Urothelium cell line (cell line): ENCODE measurements at places on chromosomes 16 and 17.

DNA sequence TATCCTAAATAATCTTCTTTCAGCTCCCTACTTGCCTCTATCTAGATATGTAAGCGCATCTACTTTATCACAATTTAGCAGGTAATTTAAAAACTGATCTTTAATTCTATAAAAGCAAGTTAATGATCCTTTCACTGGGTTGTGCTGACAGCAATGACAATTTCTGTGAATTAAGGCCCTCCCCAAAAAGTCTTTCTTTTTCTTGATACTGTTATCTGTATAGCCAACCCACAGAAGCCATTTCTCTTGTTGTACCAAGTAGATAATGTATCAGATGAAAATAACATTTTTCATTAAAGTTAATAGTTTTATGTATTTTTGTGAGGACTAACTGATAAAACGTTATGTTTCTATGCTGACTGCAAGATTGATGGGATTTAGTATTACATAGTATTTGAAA is 3.8 kb downstream of the ZPBP2 start:
- no peak for DNase-seq

GRCh38 chr17:31289790-31290189 is 7.2 kb downstream of the OMG start:
- DNase-seq: no peak

DNA sequence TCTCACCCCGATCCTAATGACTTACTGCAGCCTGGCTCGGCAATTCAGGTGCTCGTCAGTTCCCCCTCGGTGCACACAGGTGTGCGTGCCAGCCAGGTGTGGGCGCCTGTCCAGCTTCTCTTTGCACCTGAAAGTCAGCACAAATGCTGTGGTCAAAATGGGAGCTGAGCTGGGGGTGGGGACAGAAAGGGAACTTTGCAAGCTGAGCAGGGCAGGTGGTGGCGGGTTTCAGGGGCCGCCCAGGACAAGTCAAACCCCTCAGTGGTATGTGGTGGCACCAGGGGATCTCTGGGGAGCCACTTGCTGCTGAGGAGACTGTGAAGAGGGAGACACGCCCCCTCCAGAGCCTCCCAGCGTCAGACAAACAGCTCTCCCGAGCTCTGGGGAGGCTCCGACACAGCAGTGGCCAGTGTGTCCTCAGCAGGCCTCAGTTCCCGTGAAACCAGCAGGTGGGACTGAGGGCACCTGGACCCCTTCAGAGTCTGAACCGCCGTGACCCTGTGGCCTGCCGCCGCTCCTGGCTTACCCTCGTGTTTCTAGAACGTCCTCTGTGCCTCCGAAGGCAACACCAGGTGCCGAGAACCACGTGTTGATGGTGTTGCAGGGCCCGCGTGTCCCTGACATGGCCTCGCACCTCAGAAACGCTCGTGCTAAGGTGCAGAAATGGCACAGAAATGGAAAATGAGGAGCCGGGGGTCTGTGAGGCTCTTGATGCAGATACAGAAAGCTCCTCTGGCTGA is 233.5 kb upstream of the TNRC6C start:
- no peak for DNase-seq

DNA sequence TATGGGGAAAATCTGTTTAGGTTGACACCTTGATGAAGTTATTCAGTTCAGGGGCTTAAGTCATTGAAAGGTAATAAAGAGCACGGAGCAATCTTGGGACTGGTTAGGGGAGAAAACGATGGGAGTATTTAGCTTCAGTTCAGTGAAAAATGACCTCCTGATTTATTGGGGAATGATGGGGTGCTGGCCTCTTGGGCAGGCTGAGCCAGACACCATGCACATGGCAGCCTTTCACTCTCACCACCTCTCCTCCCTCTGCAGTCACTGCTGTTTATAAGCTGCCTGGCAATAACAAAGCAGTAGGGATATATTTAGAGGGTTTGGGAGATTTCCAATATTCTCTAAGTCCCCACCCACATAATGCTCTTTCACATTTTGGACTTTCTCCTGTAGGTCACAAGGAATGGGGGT is 140.5 kb upstream of the HS3ST2 start:
- DNase-seq: no peak

GRCh38 chr17:81406117-81406953 is 11.1 kb downstream of the BAHCC1 start:
- DNase-seq: no peak

- DNase-seq: peak; percentile 74
Observed at GRCh38 chr17:74417178-74418045, 14.5 kb upstream of the GPRC5C start.

DNA sequence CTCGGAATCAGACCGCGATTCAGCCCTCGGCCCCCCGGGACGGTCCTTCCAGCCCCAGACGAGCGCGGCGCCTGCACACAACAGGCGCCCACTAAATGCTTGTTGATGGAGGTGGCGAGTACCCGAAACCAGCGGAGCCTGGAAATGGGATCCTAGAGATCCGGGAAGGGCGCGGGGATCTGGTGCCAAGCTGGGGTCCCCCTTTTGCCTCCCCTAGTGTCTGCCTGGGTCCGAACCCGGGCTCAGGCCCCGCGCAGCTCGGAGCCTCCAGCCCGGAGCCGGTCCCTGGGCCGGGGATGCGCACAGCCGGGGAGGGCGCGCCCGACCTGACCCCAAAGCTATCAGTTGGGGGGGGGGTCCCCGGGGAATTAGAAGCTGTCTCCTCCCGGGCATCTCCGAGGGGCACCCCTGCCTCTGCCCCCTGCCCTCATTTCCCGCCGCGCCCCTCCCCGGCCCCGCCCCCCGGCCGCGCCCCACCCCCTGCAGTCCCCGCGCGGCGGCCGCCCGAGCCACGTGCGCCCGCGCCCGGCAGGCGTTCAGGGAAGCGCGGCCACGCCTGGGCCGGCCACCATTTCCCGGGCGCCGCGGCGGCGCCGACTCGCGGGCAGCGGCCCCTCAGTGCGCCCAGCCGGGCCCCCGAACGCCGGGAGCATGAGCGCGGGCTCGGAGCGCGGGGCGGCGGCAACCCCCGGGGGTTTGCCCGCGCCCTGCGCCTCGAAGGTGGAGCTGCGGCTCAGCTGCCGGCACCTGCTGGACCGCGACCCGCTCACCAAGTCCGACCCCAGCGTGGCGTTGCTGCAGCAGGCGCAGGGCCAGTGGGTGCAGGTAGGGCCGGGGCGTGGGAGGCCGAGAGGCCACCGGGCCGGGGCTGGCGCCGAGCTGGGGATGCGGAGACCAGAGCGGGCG is at the start of gene CPNE7:
CPNE7 (plus strand) TSS at position 512 of the 906 bp plus-strand sequence; CDS start at position 652, 140 bp downstream.
- no peak for DNase-seq

DNA sequence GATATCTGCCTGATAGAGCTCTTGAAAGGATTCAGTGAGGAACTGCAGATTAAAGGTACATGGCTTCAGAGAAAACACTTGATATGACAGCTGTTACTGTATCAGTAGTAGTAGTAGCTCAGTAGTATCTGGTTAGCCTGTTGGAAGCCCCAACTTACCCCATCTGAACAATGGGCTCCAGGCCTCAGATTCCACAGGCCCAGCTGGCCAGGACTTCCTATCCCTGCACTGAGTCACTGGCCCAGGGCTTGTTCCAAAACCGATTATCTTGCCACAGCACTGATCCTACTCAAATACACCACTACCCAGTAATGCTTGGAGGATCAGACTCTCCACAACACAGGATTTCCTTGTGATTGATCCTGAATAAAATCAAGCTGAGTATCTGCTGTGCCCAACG is 32.6 kb downstream of the DCUN1D3 start:
- no peak for DNase-seq

DNA sequence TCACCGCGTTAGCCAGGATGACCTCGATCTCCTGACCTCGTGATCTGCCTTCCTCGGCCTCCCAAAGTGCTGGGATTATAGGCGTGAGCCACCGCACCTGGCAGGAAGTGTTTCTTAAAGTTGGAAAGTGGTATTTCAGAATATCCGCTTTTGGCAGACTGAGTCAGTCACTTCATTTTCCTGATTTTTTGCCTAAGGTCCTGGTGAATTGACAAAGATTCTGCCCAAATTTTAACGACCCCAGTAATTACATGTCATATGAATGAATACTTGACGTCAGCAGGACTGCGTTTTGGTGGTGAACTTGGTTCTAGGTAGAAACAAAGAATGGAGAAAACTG is 4.5 kb upstream of the BRCA1 start:
- DNase-seq: no peak

- DNase-seq: peak; percentile 79
Observed at GRCh38 chr16:85369741-85370528, 243.2 kb upstream of the GSE1 start.

- no peak for DNase-seq
Observed at GRCh38 chr17:3596804-3597464, 12.3 kb downstream of the TRPV1 start.

GRCh38 chr16:89915303-89916232 is 3.1 kb upstream of the MC1R start:
- DNase-seq: no peak

DNA sequence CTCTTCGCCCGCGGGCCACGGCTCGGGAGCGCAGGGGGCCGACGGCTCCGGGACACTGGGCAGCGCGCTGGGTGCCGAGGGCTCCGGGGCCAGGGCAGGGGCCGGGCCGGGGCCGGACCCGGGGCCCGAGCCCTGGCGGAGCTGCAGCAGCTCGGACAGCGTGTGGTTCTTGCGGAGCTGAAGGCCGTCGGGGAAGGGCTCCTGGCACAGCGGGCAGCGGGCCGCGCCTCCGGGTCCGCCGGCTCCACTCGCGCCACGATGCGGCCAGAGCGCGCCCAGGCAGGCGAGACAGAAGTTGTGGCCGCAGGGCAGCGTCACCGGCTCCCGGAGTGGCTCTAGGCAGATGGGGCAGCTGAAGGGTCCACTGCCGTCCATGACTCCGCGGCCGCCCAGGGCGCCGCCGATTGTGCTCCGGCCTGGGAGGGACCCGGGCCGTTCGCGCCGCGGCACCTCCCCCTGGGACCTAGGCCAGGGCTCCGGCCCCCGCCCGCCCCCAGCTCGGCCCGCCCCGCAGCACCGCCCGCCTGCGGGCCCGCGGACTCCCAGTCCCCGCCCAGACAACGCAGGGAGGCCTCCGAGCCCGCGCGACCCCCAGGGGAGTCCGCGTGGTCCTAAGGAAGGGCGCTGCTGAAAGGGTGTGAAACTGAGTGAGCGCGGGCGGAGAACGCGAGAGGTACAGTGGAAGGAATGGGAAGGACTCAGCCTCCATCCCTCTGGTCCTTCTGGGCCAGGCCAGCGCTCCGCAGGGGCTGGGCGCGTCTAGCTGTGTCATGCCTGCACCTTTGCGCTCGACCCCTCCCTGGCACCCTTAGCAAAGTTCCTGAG is at the start of gene TRIM47:
TRIM47 (minus strand) TSS at position 408 of the 825 bp plus-strand sequence; CDS start at position 375, 33 bp downstream.
- peak; percentile 88 for DNase-seq

DNA sequence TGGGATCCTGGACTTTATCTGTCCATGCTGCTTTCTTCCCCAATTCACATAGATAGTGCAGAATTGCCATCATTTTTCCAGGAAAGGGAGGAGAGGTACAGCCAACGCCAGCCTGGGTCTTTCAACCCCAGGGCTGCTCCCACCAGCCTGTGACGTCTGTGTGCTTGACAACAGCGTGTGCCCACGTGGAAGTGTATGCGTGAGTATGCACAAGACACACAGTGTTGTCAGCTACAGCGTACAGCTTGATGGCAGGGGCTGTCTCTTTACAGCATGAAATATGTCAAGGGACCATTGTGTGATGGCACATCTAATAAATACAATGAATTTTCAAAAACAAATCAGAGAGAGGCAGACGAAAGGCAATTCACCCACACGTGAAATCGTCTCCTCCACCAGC is 62.3 kb downstream of the GSG1L start:
- DNase-seq: no peak

DNA sequence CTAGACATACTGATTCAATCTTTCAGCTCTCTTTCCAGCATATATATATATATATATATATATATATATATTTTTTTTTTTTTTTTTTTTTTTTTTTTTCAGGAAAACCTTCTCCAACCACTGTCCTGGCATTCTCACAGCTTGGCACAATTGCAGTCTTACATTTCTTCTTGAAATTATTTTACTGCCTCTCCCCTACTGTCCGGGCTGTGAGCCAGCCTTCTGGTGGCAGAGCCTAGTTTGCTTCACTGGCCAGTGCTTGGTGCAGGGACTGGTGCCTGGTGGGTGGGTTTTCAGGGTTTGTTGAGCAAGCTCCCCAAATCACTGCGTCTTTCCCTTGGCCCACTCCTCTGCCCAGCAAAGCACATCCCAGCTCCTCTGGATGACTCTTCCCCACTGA is 28.5 kb downstream of the PRSS54 start:
- no peak for DNase-seq

DNA sequence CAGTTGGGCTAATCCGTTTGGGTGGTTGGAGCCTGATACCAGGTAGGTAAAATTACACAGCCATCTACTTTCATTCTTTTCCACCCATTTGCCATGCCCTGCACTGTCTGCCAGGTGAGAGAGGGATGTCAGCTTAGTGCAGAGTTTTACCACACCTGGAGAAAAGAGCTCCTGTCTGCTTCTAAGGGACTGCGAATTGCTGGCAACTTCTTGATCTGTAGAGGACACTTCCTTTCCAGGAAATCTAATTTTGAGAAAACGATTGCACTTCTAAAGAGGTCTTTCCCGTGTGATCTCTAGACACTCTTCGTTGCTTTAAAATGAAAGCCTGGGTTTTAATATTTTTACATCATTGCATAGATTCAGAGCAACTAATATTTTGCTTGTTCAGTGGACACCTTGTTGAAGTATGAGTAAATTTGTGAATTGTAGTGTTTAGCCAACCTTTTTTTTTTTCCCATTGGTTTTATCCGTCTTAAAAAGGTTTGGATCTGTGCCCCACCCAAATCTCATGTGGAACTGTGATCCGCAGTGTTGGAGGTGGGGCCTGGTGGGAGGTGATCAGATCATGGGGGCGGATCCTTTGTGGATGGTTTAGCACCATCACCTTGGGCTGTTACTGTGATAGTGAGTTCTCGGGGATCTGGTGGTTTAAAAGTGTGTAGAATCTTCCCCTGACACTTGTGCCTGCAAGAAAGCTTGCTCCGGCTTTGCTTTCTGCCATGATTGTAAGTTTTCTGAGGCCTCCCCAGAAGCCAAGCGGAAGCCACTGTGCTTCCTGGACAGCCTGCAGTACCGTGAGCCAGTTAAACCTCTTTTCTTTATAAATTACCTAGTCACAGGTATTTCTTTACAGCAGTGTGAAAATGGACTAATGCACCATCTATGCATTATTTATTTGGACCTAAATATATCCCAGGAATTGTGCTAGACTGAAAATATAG is 104.6 kb downstream of the PRKCA start:
- no peak for DNase-seq

- peak; percentile 79 for DNase-seq
Observed at GRCh38 chr17:82019690-82020571, 2.7 kb downstream of the CENPX start.

GRCh38 chr16:27248036-27248435 is 20.5 kb downstream of the NSMCE1 start:
- no peak for DNase-seq

GRCh38 chr17:21842332-21843317 is 150.3 kb downstream of the KCNJ18 start:
- no peak for DNase-seq

DNA sequence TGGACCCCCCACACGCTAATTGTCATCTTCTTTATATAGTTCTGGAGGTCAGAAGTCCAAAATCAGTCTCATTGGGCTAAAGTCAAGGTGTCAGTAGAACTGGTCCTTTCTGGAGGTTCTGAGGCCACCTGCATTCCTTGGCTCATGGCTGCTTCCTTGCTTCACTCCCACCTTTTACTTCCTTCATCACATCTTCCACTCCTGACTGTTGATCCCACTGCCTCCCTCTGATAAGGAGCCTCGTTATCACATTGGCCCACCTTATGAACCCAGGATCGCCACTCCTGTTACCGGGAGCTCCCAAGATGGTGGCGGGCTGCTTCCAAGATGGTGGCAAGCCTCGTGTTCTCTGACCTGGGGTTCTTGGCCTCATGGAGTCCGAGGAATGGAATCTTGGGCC is 83.0 kb downstream of the CDC27 start:
- no peak for DNase-seq

- DNase-seq: no peak
Observed at GRCh38 chr17:32498391-32498790, 11.6 kb downstream of the CDK5R1 start.

GRCh38 chr16:66946974-66947301 is 11.6 kb downstream of the CES2 start:
- DNase-seq: no peak
